ENCODE measurements at places on chromosomes 7 and 10.

DNA sequence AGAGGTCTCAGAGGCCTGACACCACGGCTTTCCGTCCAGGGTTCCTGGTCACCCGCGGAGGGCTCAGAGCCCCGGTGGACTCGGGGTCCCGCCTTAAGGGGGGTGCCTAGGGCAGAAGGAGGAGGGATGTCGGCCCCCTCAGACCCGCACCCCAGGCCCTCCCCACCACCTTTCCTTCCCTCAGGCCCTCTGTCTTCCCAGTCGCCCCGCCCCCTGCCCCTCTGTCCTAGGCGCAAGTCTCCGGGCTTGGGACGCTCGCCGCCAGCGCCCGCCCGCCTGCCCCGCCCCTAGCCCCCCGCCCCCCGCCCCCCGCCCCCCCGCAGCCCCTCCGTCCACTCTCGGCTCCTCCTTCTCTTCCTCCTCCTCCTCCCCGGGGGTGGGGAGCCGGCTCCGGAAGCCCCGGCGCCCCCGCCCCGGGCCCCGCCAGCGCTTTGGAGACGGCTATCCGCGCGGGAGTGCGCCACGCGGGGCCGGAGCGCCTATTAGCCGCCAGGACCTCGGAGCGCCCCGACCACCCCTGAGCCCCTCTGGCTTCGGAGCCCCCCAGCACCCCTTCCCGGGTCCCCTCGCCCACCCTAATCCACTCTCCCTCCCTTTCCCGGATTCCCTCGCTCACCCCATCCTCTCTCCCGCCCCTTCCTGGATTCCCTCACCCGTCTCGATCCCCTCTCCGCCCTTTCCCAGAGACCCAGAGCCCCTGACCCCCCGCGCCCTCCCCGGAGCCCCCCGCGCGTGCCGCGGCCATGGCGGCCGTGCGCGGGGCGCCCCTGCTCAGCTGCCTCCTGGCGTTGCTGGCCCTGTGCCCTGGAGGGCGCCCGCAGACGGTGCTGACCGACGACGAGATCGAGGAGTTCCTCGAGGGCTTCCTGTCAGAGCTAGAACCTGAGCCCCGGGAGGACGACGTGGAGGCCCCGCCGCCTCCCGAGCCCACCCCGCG lies at the start of gene AEBP1:
Gene AEBP1 (plus strand): TSS at position 423 of the 937 bp plus-strand sequence. CDS start 321 bp downstream, at position 744.
- DNase-seq, result no peak

DNA sequence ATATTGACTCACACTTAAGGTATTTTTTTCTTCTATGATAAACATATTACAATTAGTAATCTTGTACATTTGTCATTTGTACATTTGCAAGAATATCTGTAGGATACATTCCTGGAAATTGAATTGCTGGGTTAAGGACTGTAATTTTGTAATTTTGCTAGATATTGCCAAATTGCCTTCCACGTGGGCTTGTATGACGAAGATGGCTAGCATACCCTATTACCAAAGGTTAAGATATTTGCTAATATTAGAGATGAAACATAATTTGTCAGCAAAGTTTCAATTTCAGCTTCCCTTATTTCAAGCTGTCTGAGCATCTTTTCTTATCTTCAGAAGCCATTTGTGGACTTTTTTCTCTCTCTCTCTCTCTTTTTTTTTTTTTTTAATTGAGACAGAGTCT lies 1.0 kb upstream of the LYZL2 start:
- no peak for DNase-seq

GRCh38 chr7:99459087-99459486 lies 6.9 kb downstream of the ATP5MF start:
- no peak for DNase-seq

DNA sequence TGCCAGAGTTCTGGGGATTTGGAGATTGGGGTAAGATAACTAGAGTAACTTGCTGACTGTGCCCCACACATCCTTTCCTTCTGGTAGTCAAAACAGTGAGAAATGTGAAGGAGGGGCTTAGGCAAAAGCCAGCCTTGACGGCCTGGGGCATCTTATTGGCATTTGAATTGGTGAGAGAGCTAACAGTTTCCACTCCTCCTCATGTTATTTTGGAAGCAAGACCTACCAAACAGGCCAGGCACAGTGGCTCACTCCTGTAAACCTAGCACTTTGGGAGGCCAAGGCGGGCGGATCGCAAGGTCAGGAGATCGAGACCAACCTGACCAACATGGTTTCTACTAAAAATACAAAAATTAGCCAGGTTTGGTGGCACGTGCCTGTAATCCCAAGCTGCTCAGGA lies 596.6 kb downstream of the GRM8 start:
- no peak for DNase-seq

- DNase-seq, result no peak
Measured at GRCh38 chr10:62115842-62116241, 152.8 kb downstream of the RTKN2 start.

DNA sequence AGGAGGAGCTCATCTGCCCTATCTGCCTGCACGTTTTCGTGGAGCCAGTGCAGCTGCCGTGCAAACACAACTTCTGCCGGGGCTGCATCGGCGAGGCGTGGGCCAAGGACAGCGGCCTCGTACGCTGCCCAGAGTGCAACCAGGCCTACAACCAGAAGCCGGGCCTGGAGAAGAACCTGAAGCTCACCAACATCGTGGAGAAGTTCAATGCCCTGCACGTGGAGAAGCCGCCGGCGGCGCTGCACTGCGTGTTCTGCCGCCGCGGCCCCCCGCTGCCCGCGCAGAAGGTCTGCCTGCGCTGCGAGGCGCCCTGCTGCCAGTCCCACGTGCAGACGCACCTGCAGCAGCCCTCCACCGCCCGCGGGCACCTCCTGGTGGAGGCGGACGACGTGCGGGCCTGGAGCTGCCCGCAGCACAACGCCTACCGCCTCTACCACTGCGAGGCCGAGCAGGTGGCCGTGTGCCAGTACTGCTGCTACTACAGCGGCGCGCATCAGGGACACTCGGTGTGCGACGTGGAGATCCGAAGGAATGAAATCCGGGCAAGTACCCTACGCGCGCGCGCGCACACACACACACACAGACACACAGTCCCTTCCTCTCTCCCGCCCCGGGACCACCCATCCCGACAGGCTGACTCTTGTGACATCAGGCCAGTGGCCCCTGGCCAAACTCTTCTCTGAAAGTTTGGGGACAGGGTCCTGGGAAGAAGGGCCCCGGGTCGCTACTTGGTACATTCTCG lies 538 bp downstream of the TRIM8 start:
- DNase-seq, result peak; percentile 66

DNA sequence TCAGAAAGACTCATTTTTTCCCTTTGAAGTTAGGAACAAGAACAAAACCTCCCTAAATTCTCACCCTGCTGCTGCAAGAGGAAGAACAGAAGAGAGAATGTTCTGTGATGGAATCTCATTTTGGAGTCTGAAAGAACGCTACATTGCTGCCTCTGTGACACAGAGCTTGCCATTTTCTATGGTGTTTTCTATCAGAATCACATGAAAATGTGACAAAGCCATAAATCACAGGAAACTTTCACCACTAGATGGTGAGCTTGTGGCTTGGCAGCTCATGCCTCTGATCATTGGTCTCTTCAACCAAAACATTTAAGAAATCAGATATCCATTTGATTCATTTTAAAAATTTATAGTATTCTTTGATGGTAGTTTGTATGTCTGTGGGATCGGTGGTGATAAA lies 82.9 kb downstream of the CADPS2 start:
- no peak for DNase-seq

DNA sequence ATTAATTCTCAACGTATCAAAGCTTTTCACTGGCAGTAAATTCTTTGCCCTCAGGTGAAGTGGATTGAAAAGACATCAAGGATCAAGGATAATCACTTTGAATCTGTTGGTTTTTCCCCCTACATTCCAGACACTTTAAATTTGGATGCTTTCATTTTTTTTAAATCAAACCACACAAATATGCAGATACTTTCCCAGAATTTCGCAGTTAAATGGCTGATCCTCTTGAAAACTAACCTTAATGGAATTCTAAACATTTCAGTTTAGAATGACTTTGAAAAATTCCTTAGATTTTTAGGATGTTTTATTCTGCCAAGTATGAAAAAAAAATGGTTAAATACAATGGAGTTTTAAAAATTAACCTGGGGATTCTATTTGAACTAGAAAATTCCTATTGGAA lies 325.9 kb downstream of the GFRA1 start:
- DNase-seq, result no peak

- no peak for DNase-seq
Measured at GRCh38 chr10:95278061-95278988, 12.5 kb downstream of the PDLIM1 start.

DNA sequence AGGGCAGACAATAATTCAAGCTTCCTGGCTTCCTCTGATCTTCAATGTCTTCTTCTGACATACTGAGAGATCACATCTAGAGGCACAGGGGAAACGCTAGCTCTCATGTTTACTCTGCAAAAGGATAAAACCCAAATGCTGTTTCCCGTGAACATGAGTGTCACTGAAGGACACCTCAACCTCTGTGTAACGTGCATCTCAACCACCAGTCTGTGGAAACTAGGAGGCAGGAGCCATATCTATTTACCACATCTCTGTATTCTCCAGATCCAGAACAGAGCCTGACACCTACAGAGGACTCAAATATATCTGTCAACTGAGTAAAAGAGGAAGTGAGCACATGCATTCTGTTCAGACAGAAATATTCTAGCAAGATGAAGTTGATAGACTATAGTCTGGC lies 140.3 kb upstream of the TARP start:
- no peak for DNase-seq

GRCh38 chr7:131480384-131481315 lies 75.8 kb downstream of the PODXL start:
- DNase-seq, result no peak

DNA sequence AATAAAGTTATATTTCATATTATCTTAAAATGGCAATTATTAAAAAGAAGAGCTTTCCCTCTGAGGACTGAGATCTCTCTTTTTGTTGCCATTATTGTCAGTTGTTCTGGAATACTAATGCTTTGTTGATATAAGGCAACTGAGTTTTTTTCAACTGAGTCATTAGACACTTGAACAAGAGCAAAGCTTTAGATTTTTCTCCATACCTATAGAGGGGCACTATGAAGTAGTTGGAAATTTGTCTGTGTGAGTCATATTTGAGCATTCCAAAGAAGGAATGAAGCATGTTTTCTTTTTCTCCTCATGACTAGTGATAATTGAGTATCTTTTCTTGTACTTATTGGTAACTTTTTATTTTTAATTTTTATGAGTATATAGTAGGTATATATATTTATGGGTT lies 24.5 kb downstream of the RPA3 start:
- DNase-seq, result no peak

DNA sequence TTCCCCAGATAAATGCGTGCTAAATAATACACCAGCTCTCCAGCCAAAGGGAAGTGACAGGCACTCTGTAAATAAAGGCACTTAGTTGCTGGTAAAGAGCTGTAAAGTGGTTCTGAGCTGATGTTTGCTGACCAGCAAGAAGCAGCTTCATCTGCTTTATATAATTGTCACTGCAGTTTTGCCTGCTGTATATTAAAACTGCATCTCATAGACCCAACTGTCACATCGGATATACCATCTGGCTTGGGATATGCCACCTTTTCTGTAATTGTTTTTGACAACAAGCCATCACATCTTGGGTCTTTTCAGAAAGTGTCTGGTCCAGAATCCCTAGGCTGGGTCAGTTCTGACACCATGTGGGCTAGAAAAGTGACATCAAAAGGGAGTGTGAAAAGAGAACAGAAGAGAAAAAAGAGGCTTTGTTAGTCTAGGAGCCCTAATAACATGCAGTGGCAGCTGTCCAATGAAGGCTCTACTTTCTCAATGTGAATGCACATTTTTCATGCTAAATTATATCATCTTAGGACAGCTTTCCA lies 697.6 kb downstream of the KCNMA1 start:
- no peak for DNase-seq

- no peak for DNase-seq
Measured at GRCh38 chr7:5435291-5436002, 11.8 kb upstream of the TNRC18 start.

DNA sequence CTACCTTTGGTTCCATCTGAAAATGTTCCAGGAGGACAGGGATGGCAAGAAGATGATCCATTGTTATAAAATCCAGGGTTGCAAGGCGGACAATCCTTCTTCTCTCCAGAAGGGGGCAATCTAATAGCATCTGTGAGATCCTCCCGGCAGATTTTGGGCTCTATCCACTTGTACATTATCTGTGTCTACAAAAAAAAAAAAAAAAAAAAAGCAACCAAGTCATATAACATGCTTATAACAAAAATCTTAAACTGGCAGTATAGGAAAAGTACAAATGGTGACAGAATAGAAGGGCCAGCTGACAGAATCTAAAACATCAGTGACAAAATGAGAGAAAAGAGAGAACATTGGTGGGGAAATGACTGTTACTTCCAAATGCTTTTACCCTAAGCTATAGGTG lies 132.7 kb downstream of the ELAPOR2 start:
- no peak for DNase-seq

DNA sequence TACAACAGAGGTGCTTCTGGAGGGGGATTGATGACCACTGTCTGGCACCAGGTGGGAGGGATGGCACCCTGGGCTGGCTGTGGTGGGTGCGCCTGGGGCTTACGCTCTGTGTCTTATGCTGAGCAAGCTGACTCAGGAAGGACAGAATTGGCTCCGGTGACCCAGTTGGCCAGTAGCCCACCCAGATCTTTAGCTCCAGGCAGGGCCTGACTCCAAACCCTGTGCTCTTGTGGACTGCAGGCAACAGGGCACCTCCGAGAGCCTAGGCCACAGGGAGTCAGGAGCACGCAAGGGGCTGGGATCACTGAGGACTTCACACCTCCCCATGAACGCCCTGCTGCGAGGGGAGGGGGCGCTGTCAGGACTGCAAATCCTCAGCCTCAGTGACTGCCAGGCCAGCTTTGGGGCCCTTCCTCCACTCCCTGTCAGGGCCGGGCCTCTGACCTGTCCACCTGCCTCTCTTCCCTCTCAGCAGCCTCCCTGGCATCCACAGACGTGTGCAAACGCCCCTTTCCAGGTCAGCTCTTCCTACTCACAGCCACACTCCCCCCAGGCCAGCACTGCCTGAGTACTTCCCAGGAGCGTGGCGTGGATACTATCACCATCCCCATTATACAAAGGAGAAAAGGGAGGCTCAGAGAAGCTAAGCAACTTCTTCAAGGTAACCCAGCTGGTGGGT lies 118.7 kb downstream of the SLIT1 start:
- DNase-seq, result no peak

DNA sequence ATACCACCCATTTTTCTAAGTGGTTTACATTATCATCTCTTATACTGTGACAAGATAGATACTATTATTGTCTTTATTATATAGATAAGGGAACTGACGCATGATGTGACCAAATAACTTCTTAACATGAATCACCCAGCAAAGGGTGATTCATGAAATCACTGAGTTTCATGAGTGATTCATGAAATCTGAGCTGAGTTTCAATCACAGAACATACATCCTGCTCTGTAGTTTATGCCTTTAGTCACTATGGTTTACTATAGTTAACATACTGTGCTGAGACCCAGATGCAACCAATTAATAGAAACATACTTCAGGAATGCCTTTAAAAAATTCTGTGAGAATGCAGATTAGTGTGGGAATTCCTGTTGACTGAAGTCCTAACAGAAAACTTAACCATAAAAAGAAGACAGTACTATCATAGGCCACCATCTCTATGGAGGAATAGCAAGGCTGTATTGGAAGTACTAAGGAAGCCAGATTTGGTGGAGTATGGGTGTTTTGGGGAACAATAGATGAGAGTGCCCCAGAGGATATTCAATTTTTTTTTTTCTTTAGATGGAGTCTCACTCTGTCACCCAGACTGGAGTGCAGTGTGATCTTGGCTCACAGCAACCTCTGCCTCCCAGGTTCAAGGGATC lies 43.1 kb upstream of the SEMA3A start:
- no peak for DNase-seq

- DNase-seq, result no peak
Measured at GRCh38 chr7:151853896-151854719, 22.8 kb downstream of the PRKAG2 start.
